Non-pigmented ciliary epithelial cell (primary cell): ENCODE measurements at places on chromosomes 12 and 14.

DNA sequence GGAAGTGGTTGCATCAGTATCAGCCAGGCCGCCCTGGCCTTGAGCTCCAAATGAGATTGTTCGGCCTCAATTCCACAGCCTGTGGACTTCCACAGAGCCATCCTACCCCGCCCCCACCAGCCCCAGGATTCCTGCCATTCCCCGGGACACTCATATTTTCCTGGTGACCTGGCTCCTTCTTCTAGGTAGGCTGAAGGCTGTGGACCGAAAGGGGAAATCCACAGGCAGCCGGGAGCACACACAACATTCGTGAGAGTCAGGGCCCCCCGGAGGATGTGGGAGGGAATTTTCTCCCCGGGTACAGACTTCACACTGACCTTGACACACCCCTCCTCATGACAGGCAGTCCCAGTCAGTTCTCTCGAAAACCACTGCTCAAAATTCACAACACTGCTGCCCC is 39.9 kb downstream of the RIN3 start:
- DNase-seq, result peak; percentile 19

DNA sequence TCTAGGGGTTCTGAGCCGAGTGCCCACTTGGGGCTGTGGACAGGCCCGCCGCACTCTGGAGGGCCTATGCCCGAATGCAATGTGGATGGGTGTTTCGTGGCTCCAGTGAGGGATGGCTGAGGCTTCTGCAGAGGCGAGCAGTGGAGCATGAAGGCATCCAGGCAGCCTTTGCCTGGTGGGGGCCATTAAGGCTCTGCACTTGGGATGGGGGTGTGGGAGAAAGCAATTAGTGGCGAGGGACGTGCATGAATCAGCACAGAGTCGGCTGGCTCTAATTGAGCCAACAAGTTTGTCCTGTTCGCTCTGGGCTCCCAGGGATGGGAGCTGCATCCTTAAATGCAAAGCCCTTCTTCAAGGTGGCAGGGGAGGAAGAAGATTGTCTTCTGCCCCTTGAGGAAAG is 346.9 kb upstream of the FKBP4 start:
- DNase-seq, result no peak

GRCh38 chr14:100446572-100446971 is 123.4 kb downstream of the SLC25A47 start:
- no peak for DNase-seq

GRCh38 chr12:96260644-96261043 is 66.5 kb downstream of the ELK3 start:
- no peak for DNase-seq

DNA sequence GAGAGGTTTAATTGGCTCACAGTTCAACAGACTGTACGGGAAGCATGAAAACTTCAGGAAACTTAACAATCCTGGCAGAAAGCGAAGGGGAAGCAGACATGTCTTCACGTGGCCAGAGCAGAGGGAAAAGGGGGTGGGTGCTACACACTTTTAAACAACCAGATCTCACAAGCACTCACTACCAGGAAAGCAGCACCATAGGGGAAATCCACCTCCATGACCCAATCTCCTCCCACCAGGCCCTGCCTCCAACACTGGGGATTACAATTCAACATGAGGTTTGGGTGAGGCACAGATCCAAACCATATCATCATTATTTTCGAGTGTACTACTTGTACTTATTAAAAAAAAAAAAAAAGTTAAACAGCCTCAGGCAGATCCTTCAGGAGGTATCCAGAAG is 29.9 kb downstream of the RXYLT1 start:
- no peak for DNase-seq

- no peak for DNase-seq
Observed at GRCh38 chr12:56001487-56002100, 4.5 kb downstream of the SUOX start.

- DNase-seq, result no peak
Observed at GRCh38 chr14:99413172-99413571, 67.5 kb downstream of the SETD3 start.

- DNase-seq, result peak; percentile 24
Observed at GRCh38 chr12:87667378-87667777, 361.8 kb downstream of the C12orf50 start.

- no peak for DNase-seq
Observed at GRCh38 chr14:74083784-74084276, 423 bp downstream of the ALDH6A1 start.

DNA sequence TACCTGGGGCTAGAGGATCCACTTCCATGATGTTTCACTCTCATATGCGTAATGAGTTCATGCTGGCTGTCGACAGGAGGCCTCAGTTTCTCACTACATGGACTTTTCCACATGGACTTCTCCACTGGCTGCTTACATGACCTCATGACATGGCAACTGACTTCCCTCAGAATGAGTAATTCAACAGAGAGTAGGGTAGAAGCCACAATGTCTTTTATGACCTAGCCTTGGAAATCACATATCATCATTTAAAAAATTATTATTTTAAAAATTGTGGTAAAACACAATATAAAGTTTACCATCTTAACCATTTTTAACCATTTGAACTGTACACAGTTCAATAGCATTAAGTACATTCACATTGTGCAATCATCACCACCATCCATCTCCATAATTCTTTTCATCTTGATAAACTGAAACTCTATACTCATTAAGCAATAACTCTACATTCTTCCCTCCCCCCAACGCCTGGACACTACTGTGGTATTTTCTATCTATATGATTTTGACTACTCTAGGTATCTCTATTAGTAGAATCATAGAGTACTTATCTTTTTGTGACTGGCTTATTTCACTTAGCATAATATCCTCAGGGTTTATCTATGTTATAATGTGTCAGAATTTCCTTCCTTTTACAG is 144.5 kb downstream of the TGFB3 start:
- no peak for DNase-seq

DNA sequence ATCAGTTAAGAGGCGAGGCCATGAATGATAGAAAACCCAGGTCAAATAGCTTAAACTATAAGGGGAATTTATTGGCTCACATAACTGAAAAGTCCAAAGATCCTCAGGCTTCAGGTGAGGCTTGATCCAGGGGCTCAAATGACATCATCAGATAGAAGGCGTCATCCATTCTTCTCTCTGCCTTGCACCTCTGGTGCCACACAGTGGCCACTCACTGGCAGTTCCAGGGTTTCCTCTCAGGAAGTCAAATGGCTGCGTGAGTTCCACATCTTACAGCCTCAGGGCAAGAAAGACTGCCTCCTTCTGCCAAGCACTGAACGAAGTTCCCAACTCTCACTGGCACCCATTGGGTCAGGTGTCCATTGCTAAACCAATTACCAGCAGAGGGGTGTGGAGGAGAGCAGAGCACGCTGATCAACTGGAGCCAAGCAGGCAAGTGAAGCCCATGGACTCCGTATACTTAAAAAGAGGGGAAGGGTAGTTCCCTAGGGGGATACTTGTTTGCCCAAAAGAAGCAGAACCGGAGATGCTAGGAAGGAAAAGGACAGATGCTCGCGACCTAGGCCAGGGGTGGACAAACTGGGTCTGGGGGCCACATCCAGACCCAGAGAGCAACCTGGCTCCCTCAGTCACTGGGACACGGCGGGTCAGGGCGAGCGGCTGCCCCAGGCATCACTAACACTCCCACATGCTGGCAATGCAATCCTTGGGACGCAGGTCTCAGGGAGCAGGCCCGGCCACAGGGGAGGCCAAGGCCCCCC is 69.3 kb downstream of the SERPINA3 start:
- no peak for DNase-seq

GRCh38 chr12:57133916-57134315 is 5.6 kb downstream of the LRP1 start:
- DNase-seq, result no peak

DNA sequence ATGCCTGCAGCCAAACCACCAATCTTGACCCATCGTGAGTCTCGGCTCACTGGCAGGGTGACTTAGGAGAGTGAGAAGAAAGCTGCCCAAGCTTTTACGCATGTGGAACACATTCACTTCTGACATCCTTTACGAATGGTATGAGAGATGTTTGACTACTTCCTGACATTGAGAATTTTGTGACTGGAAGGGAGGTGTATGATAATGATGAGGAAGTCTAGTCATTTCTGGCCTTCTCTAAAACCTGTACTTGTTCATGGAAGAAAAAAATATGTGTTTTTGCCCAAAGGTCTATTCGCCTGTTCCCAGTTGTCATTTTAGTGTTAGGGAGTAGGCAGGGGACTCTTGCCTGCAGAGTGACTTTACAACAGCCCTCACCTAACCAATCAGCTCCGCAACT is 227.2 kb upstream of the ATP2B1 start:
- DNase-seq, result no peak

GRCh38 chr12:82223426-82223825 is 134.8 kb downstream of the CCDC59 start:
- DNase-seq, result no peak

DNA sequence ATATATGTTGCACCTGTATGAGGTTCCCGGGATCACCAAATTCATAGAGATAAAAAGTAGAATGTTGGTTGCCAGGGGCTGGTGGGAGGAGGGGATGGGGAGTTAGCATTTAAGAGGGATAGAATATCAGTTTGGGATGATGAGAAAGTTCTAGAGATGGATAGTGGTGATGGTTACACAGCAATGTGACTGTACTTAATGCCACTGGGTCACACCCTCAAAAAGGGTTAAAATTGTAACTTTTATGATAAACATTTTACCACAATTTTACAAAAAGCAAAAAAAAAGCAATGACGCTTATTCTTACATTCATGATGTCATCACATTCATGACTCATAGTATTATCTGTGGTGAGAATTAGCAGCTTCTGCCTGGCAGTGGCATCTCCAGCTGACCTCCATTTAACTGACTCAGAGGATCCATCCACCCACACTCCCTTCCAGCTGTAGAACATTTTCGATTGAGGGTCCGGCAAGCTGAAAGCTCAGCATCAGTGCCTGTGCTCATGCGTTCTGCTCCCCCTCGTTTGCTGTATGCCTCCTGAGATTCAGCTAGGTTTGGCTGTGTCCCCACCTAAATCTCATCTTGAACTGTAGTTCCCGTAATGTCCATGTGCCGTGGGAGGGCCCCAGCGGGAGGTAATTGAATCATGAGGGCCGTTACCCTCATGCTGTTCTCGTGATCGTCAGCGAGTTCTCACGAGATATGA is 64.8 kb upstream of the TMEM260 start:
- DNase-seq, result no peak

GRCh38 chr12:68665016-68665569 is 21.7 kb upstream of the NUP107 start:
- DNase-seq, result no peak

DNA sequence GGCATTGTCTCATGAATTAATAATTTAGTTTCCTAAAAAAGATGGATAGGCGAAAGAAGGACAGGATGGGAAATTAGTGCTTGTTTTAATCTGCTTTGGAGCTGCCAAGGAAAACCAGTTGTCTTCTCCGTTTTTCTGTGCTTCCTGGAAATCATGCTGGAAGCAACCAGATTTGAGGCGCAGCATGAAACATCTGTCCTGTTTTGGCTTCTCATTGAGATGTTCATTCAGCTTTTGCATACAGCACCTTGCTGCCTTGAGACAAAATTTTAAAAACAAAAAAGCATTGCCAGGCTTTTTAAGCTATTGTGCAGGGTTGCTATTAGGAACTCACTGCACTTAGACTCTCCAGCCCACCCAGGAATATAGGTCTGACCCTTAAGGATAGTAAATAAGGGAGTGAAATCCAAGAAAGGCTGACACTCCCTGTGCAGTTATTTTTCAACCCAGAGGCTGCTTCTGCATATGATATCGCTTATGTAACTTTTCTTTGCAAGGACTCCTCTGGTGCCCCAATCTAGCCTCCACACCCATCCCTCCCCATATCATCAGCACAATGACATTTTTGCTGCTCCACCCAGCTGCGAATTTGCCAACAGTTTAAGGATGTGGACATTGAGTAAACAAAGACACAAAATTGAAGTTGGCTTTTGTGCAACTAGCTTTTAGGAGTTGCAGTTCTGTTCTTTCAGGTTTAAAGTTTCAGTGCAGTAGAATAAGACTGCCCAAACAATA is 46.9 kb upstream of the MDM1 start:
- DNase-seq, result no peak

- no peak for DNase-seq
Observed at GRCh38 chr12:40049268-40049667, 56.6 kb downstream of the SLC2A13 start.

DNA sequence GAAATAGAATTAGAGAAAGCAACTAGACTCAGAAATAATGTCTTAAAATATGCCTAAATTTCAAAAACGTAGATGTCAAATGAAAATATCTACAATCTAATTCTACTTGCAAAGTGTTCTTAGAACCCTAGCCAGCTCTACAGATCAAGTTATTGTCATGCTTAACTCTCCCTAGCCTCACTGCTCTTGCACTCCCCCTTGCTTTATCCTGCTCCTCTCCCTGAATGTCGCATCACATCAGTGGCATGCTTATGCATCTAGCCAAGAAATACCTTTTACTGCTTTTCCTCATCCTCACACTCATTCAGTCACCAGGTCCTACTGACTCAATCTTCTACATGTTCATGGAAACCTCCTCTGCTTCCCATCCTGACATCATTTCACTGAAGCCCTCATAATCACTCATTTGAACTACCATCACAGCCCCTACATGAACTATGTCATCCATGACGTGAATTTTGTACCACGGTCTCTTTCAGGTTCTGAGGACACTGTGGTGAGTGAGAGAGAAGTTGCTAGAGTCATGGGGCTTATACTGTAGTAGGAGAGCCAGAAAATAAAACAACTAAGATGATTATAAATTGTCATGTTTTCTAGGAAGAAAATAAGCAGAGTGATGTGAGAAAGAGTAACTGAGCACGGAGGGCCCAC is 22.6 kb upstream of the CRACR2A start:
- no peak for DNase-seq

DNA sequence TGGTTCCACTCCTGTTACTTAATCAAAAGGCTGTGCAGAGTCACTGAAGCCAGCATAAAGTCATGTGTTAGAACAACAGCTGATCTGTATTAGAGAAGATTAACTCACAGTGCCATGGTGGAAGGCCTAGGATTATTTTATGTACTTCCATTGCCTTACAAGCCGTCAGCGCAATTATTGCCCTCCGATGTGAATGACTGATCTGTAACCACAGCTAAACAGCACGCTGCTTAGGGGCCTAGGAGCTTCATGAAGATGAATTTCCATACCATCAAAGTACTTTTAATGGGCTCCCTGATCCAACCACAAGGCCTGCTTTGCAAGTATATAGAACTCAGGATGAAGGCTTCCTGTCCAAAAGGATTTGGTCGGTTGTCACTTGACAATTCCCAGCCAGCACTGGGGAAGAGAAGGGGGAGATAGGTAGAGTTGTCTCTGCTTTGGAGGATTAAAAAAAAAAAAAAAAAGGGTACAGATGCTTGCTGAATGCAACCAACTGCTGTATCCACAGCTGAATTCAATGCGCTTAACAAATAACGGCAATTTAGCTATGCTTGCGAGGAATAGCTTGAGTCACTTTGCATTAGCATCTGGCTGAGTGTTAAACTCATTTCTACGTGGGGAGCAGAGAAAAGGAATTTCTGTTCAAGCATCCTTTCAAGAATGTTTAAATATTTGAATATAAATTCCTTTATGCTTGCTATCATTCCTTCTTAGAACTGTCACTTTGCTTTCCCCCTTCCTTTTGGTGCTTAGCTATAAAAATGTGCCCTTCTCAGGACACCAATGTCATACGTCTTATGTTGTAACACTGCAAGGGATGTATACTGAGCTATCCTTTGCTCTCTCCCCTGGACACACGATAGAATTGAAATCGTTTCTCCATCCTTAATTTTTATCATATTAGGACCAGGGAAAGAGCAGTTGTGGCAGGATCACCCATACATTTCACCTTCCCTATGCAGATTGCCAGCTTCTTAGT is 387.8 kb downstream of the SOX5 start:
- DNase-seq, result no peak

- DNase-seq, result no peak
Observed at GRCh38 chr12:69834147-69834546, 9.1 kb downstream of the MYRFL start.
